ENCODE measurements at places on chromosomes 16 and 17. TPM values are rescaled to one million over a fixed set of nuclear protein-coding genes. Genes with fewer than 3 reads are reported as not detected.
A peak's percentile ranks its signal among the peaks of the same experiment; 100 is the strongest.

DNA sequence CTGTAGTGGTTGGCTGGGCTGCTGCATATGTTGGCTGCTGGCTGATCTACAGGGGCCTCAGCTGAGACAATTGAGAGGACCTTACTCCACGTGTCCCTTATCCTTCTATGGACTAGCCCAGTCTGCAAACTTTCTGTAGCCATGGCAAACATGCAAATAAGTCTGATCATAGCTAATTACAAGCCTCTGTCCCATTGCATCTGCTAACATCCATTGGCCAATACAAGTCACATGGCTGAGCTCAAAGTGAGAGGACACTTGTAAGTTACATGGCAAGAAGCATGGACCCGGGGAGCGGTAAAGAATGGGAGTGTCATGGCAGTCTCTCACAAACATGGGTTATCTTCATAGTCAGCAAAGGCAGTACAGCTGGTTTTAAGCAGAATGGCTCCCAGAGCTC is 11.6 kb upstream of the IL4R start:
- no peak for DNase-seq

Gene RBFOX1
- total RNA-seq = not detected

DNA sequence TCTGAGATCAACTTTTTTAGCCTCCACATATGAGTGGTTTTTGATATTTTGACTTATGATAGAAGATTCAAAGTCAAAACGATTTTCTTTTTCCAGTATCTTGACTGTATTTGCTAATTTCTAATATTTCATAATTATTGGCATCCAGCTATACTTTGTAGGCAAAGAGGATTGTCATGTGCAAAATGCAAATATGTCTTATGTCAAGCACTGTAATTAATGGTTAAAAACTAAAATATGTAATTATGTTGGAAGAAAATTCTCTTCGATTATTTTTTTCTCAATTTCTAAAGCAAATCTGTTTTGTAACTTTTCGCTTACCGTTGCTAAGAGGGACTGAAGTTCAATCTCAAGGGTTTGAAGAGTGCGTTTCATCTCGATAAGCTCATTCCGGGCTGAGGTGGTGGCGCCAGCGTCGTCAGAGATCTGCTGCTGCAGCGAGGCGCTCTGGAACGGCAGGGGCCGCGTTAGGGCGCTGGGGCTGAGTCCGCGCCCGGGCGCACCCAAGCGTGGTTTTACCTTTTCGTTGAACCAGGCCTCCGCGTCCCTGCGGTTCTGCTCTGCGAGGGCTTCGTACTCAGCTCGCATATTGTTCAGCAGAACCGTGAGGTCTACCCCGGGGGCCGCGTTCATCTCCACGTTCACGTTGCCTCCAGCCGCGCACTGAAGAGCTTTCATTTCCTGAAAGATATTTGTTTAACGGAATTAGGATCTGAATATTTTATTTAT is 3.0 kb downstream of the KRT27 start:
- no peak for DNase-seq

- no peak for DNase-seq
Observed at GRCh38 chr17:81514489-81514738, 1.8 kb upstream of the ACTG1 start.

GRCh38 chr17:63850401-63850800 is 7.9 kb upstream of the SMARCD2 start:
- DNase-seq = no peak

DNA sequence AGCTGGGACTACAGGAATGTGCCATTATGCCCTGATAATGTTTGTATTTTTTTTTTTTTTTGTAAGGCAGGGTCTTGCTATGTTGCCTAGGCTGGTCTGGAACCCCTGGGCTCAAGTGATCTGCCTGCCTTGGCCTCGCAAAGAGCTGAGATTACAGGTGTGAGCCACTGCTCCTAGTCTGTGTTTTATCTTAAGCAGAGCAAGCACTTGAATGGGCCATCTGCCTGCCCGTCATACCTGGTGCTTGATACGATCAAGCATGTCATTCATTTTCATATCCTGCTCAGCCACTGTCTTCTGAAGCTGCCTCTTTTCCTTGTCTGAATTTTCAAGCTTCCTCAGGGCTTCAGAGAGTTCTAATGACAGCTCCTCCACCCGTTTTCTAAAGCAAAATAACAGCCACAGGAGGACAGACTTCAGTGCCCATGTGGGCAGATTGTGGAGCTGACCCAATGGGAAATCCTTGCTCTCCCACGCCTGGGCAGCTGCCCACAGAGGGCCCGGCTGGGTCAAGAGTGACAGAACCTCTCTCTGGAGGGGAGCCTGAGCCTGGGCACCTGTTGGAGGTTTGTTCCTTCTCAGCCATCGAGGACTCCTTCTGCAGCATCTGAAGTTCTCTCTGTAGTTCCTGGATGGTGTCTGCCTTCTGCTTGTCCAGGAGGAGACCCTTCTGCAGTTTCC is 36.5 kb downstream of the DHX38 start:
- DNase-seq = no peak

- no peak for DNase-seq
Observed at GRCh38 chr17:31596382-31597323, 205.2 kb downstream of the RAB11FIP4 start.

DNA sequence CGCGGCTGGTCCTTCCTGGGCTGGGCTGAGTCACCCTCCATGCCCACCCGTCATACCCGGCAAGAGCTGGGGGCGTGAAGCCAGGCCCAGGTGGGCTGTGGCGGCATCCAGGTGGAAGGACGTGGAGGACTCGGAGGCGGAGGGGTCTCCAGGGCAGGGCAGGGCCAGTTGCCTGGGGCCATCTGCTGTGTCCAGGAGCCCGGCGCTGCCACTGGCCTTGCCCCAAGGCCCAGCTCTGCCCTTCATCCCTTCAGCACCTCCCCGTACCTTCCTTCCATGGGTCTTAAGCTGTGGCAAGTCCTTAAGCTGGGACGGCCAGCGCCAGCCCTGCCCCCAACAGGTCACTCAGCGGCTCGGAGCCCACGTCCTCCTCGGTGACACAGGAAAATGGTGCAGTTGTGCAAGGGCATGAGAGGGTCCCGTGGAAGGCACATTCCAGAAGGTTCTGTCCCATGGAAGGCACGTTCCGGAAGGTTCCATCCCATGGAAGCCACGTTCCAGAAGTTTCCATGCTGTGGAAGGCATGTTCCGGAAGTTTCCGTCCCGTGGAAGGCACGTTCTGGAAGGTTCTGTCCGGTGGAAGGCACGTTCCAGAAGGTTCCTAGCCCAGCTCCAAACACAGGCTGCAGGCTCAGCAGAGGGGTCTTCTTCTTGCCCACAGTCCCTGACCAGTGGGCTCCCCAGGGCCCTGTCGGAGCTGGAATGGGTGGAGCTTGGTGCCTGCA is 10.4 kb upstream of the CDH15 start:
- DNase-seq = no peak

Gene IRX5
- total RNA-seq = not detected

Gene TERB1
- not detected for total RNA-seq

Gene KRTAP4-4
- total RNA-seq = not detected

Gene CDH13
- not detected for total RNA-seq

- DNase-seq = no peak
Observed at GRCh38 chr17:65071861-65072260, 15.3 kb upstream of the GNA13 start.

Gene ATAD5
- 3.8 TPM for total RNA-seq

DNA sequence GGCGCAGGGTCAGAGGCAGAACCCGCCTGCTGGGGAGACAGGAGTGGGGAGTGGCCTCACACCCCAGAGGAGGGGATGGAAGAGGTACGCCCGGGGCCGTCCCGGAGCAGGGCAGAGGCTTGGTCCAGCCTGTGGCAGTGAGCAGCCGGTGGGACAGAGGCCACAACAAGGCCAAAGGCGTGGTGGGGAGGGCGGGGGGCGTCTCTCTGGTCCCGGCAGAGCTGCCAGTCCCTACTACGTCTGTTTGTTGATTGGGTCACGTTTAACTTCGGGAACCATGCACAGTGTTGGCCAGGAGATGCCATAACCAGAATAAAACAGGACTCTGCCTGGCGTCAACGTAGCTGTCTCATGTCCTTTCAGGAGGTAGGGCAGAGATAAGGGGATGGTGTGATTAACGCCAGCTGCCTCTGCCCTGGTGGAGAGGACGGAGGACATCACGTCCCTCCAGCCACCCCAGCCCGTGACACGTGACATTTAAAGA is 192.8 kb downstream of the BANP start:
- no peak for DNase-seq

DNA sequence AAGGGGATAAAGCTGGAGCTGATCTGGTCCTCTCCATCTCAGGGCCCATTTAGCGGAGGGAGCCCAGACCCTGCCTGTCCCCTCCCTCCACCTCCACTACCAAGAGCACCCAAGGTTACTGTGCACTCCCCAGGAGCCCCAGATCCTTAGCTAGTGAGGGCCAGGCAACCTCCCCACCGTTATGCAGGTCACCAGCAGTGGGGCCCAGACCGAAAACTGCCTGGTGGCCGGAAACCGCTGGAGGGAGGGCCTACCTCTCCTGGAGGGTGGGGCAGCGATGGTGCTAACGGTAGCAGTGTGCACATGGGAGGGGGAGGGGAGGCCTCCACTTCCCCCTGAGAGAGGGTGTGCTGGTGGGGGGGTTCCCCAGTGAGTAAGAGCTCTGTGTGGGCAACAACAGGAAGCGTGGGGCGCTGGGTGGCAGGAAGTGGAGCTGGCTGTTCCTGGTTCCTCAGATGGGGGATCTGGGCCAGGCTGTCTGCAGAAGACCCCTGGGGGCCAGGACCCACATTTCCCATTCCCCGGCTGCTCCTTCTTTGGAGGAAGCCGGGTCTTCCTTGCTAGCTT is 4.4 kb downstream of the FMNL1 start:
- peak; percentile 99 for DNase-seq

- DNase-seq = no peak
Observed at GRCh38 chr17:69497161-69497560, 82.7 kb downstream of the MAP2K6 start.

DNA sequence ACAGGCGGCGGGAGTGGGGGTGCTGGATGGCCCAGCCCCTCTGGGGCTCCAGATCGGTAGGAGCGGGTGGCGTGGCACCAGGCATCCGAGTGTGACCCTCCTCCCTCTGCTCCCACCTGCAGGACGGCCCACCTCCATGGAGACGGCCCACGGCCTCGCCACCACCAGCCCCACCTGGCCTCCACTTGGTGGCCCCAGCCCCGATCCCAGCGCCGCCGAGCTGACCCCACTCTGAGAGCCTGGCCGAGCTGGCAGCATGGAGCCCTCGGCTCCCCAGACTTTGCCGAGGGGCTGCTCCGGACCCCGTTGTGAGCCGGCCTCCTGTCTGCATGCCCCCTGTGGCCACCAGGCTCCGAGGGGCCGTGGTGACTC is 4.7 kb upstream of the NUDT16L1 start:
- DNase-seq = no peak

GRCh38 chr16:81310045-81310644 is 4.6 kb upstream of the GAN start:
- DNase-seq = no peak

DNA sequence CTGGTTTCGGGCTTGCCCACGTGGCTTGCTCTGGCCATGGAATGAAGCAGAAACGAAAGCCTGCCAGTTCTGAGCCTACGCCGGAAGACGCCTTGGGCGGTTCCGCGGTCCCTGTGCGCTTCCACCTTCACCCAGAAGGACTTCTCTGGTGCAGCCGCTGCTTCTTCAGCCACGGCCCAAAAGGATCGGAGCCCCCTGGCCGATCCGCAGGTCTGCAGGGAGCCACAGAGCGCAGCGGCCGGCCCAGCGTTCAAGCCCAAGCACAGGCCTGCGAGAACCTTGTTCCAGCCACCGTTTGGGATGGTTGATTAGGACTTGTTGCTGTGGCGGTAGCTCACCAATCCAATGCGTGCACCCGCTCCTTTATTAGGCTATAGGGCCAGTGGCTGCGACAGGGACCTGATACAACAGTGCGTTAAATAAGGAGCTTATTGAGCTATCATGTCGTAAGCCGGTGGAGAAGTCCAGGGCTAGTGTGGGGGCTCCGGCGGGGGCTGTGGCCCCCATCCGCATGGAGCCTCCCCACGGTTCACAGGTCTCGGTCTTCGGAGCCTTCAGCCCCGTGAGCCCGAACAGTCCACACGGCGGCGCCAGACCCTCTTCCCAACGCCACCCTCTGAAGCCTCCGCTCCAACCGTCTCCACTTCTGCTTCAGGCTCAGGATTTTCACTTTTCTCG is 10.2 kb upstream of the MPP2 start:
- peak; percentile 50 for DNase-seq

Gene FBXL20
- 12.1 TPM for total RNA-seq

- DNase-seq = no peak
Observed at GRCh38 chr16:85905110-85906095, 6.4 kb downstream of the IRF8 start.

DNA sequence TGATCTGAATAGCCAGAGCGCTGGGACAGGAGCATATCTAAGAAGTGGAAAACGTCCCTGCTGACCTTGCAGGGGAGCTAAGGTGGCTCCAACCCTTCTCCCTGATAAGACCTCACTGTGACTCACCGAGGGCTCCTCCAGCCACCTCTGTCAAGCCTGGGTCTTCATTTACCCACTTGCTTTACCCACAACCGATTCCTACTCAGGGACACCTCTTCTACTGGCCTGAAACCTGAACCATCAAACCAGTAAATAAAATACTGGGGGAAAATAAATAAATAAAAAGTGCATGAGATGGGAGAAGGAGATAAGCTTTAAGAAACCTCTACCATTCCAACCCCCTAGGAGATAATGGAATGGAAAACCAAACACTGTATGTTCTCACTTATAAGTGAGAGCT is 80.2 kb upstream of the ALOX12 start:
- DNase-seq = no peak

DNA sequence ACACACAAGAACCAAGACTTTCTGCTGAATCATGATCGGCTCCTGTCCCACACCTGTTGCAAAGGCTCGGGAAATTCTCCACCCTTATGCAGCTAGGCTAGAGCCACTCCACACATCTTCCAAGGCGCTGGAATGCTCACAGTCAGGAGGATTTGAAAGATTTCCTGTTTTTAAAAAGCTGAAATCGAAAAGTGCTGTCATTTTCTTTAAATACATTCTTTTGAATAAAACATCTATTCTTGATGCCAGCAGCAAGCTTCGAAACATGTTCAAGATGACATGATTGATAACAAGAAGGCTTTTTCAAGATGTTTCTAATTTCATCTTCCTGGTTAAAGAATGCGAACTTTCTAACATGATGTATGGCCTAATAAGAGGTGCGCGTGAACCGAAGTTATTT is 219.7 kb upstream of the CDH5 start:
- DNase-seq = no peak

GRCh38 chr17:48048384-48049126 is 396 bp downstream of the NFE2L1 start:
- DNase-seq = no peak

Gene MT3
- total RNA-seq = 1.00 TPM

Gene PSMD11
- 69.9 TPM for total RNA-seq
